ENCODE measurements at places on chromosomes 6 and 20.

GRCh38 chr6:45663251-45664221 lies 285.8 kb upstream of the SUPT3H start:
- DNase-seq, result peak; percentile 22

DNA sequence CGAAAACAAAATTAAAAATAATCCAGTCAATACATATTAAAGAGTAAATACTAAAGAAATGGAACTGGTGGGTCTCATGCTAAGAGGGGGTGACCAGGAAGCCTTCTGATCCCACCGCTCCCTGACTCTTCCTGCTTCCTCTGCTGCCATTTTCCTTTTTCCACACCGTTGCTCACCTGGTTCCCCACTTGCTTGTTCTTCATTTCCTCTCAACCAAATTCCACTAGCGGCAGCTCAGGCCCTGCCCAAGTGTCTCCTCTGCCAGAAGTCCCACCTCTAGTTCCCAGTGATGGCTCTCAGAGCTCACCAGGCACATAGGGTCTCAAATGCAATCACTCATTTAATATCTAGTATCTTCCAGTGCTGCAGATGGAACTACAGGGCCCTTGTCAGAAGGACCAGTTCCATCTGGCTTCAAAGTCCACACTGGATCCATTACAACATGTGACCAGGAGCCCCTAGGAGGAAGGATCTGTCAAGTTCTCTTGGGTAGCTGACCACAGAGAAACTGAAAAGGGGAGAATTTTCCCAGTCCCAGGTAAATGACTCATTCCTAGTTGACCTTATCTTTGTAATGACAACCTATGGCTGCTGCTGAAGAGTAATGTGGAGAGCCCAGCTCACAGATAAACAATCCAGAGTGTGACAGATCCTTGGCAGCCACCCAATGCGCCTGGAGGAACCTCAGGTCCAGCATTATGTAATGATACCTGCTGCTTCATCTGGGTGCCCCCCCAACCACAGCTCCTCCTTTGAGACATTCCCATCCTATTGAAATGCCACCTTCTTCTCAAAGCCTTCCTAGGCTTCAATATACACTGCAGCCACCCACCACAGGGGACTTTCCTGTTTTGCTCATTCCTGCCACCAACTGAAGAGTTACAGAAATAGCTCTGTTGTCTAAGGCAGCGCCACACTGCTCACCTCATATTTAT lies 38.2 kb downstream of the ELMO2 start:
- no peak for DNase-seq

DNA sequence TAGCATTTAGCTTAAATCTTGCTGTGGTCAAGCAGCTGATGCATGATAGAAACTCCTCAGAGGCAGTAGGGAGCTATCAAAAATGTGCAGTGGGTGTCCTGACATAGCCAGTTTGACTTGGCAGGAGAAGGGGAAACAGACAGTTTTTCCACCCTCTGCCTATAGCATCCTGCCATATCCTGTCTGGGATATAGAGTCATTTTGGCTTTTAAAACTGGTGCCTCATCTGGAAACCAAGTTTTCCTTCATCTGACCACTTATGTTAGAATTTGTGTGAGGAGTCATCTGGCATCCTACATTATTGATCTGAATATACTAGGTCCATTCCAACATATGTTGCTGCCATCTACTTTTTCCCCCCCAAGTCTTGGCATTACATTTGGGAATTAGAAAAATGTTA lies 284.1 kb downstream of the CD109 start:
- no peak for DNase-seq

GRCh38 chr20:55174635-55175034 lies 699.2 kb downstream of the DOK5 start:
- no peak for DNase-seq

DNA sequence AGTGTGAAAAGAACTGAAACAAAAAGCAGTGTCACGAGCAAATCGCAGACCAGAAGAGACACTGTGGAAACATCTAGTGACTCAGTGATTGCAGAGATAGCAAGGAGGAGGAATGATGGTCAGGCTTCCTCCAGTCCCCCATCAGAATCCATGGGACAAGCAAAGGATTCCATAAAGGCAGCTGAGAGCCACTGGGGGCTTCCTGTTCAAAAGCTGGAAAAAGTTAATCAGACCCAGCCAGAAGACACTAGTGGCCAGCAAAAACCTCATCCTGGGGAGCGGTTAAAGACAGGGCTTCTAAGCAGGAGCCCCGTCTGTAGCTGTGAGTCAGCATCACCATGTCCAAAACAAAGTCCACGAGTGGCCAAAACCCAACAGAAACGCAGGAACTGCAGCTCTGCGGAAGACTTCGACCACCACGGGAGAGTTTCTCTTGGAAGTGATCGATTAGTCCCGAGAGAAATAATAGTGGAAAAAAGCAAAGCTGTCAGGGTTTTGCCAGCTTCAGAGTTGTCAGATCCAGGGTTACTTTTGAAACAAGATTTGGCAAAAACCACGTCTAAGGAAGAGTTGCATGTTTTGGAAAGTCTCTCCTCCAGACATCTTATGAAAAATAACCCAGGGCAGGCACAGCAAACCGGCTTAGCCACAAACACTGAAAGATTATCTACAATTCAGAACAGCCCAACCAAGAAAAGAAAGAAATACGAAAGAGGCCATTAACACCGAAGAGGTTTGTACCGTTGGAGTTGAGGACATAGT lies 51.0 kb downstream of the JAG1 start:
- no peak for DNase-seq

GRCh38 chr6:47633141-47633540 lies 65.2 kb upstream of the ADGRF4 start:
- DNase-seq, result no peak

DNA sequence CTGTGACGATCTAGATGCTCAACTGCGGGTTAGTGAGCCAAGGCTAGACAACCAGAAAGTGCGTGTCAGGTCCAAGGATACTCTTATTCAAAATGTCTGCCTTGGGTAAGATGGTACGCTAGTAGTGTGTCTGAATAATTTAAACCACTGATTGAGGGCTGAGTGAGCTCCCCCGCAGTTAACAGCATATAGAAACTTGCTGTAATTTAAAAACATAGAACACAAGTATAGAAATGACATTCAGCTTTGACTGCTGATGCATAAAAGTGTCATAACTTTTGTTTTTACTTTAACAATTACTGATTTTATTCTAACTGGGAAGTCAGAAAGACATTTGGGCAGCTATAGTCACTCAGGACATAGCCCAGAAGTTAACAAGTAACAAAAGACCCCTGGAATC lies 45.6 kb upstream of the SLC22A1 start:
- DNase-seq, result no peak
